ENCODE measurements at places on chromosomes 4 and X.

DNA sequence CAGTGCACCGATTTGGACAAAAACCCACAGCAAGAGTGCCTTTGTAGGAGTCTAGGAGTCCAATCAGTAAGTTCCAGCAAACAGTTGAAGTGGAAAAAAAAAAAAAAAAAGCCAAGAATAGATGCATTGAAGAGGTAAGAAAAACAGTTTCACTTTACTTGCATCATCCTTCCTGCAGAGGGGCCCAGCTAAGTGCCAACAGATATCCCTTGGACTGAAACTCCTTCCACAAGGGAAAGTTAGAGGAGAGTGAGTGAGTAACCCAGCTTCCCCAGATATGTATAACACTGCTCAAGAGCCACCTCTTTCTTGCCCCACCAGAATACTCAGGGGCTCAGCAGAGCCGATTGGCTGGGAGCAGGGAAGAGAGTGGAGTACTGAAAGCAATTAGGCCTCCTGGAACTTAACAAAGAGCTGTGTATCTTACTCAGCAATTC, 617.7 kb upstream of the SMIM31 start:
- no peak for DNase-seq

DNA sequence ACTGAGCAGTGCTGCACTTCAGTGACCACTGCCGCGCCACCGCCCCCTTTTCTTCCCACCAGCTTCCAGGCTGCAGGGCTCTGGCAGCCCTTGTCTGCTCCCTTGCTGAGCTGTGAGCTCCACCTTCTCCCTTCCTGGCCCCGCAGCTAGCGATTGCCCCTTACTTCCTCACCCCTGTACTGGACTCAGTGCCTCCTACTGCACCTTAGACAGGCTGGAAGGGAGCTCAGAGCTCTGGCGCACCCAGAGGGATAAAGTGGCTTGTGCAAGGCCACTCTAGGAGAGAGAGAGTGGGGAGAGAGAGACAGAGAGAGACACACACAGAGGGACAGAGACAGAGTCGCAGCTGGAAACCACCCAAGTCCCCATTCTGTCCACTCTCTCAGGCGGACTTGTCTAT, 6.0 kb downstream of the RASL11B start:
- no peak for DNase-seq

GRCh38 chr4:48913346-48913745, 6.8 kb upstream of the OCIAD2 start:
- DNase-seq = no peak

GRCh38 chr4:1086011-1086410, 27.4 kb downstream of the RNF212 start:
- no peak for DNase-seq

DNA sequence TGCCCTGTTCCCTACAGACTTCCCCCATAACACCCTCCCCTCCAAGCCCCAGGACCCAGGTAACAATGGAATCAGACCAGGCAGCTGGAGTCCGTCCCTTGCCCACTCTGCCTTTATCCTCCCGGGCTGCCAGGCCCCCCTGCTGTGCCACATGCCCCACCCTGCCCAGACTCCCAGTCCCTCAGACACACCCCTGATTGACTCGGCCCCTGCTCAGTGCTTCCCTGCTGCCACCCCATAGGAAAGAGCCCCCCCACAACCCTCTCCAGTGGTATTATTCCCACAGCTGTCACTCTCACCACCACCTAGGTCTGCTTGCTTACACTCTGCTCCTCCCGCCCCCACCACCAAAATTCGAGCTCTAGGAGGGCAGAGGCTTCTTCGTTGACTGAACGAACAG, 4.7 kb upstream of the NAA10 start:
- DNase-seq = no peak

- DNase-seq = no peak
These were observed 166.7 kb downstream of the PRDM5 start for GRCh38 chr4:120755864-120756263.

GRCh38 chrX:16606142-16606720, 43.7 kb upstream of the S100G start:
- DNase-seq = no peak

GRCh38 chrX:97123001-97123400, 239.3 kb downstream of the RPA4 start:
- DNase-seq = no peak

GRCh38 chr4:48910511-48910910, 3.9 kb upstream of the OCIAD2 start:
- no peak for DNase-seq

- DNase-seq = no peak
These were observed 62.5 kb downstream of the SEC24D start for GRCh38 chr4:118773429-118773792.

DNA sequence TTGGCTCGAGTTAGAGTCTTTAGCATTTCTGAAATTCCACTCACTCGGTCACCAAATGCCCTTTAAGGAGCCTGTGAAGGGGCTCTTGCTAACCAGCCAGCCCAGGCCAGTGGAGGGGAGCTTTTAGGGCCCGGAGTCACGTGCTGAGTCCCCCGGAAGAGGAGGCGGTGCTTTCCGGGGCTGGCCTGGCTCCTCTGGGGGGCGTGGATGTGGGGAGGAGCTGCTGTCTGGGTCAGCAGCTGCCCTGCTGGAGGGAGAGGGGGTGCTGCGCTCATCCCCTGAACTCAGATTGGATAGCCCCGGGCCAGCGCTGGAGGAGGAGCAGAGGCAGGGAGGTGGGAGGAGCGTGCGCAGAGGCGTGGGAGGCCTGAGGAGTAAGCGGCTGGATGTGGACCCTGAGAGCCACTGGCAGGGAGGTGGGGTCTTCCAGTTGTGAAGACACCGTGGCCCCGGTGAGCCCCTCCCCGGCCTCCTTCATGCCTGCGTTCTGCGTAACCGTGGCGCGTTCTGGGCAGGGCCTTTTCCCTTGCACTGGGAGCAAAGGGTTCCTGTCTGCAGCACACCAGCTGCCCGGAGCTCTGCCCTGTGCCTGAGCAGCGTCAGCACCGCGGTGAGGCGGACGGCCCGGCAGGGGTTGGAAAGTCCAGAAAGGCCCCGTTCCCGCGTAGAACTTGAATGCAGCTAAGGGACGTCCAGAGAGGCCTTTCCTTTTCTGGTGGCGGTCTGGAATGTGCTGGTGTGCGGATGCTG, 19.7 kb downstream of the MAEA start:
- peak; percentile 64 for DNase-seq

GRCh38 chrX:132623300-132623699, 134.5 kb upstream of the MBNL3 start:
- no peak for DNase-seq

DNA sequence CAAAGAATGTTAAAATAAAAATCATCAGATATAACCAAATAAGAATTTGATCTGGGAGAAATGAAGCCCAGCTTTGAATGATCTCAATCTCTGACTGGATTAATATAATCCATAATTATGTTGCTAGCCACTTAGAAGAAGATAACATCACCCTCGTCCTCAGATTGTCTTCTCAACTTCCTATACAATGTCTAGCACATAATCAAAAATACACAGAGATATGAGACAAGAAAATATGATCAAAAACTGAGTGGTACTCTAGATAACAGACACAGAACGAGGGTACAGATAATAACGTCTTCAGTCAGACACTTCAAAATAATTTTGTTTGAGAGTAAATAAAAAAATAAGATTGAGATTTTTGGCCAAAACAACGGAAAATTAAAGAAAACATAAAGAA, 47.1 kb downstream of the EVC2 start:
- no peak for DNase-seq

DNA sequence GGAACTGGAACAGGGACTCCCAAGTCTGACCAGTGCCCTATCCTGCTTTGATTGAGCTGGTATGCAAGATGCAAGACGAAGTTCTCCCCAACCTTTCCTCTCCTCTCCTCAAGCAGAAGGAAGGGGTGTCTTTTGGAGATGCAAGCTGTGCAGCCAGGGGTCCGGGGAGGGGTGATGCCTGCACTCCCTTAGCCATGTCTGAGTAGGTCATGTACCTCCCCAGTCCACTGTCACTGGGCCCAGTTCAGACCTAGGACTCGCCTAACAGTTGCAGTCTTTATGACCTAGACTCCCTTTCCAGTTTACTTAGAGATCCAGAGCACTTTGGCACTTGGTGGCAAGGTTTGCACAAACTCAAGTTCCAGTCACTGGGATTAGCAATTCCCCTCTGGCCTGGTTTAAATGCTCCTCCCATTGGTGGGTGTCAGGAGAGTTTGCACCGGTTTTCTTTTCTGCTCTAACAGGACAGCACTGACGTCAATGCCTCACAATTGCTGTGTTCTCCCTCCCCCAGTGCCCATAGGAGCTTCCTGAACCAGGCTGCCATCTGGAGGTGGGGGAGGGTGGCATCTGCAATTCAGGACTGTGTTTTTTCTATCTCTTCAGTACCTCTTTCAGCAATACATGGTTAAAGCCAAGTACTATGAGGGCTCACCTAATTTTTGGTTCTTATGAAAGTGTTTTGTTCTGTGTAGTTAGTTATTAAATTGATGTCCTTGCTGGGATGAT, 782.2 kb downstream of the ARAP2 start:
- no peak for DNase-seq

- no peak for DNase-seq
These were observed 92.6 kb downstream of the ASB9 start for GRCh38 chrX:15177316-15177715.

- no peak for DNase-seq
These were observed 646.0 kb upstream of the PITX2 start for GRCh38 chr4:111268769-111269414.

DNA sequence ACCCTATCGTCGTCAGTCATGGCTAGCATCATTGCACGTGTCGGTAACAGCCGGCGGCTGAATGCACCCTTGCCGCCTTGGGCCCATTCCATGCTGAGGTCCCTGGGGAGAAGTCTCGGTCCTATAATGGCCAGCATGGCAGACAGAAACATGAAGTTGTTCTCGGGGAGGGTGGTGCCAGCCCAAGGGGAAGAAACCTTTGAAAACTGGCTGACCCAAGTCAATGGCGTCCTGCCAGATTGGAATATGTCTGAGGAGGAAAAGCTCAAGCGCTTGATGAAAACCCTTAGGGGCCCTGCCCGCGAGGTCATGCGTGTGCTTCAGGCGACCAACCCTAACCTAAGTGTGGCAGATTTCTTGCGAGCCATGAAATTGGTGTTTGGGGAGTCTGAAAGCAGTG, 1.6 kb downstream of the ZCCHC12 start:
- no peak for DNase-seq

DNA sequence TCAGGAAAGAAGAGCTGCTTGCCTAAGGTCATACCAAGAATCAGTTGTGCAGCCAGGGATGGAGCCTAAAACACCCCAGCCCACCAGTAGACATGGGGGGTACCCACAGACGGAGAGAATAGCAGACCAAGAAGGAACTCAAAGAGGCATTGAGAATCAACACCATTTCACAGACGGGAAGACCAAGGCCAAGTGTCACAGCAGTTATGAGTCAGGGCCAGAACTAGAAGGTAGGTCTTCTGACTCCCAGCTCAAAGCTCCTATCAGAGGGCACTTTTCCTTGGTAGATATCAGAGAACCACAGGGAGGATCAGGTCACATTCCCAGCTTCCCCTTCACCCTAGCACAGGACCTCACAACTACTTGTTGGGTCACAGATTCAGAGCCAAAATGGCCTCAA, 14.5 kb downstream of the OTUD5 start:
- DNase-seq = no peak

DNA sequence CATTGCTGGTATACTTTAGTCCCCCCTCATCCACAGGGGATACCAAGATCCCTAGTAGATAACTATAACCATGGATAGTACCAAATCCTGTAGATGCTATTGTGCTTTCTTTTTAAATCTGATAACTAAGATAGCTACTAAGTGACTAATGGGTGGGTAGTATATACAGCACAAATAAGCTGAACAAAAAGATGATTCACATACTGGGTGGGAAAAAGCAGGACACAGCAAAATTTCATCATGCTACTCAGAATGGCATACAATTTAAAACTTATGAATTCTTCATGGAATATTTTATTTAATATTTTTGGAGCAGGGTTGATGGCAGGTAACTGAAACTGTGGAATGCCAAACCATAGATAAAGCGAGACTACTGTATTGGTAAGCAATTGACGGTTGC, 161.6 kb downstream of the IL15 start:
- DNase-seq = no peak
